ENCODE measurements at places on chromosomes 1 and 21.
A peak's percentile ranks its signal among the peaks of the same experiment; 100 is the strongest.

- DNase-seq, result no peak
Observed at GRCh38 chr1:156922986-156923669, 2.7 kb downstream of the LRRC71 start.

- DNase-seq, result no peak
Observed at GRCh38 chr1:2789164-2789985, 12.1 kb downstream of the TTC34 start.

- DNase-seq, result no peak
Observed at GRCh38 chr1:187903223-187903622, 1074.5 kb downstream of the PLA2G4A start.

- DNase-seq, result no peak
Observed at GRCh38 chr1:161505686-161506085, 429 bp downstream of the FCGR2A start.

DNA sequence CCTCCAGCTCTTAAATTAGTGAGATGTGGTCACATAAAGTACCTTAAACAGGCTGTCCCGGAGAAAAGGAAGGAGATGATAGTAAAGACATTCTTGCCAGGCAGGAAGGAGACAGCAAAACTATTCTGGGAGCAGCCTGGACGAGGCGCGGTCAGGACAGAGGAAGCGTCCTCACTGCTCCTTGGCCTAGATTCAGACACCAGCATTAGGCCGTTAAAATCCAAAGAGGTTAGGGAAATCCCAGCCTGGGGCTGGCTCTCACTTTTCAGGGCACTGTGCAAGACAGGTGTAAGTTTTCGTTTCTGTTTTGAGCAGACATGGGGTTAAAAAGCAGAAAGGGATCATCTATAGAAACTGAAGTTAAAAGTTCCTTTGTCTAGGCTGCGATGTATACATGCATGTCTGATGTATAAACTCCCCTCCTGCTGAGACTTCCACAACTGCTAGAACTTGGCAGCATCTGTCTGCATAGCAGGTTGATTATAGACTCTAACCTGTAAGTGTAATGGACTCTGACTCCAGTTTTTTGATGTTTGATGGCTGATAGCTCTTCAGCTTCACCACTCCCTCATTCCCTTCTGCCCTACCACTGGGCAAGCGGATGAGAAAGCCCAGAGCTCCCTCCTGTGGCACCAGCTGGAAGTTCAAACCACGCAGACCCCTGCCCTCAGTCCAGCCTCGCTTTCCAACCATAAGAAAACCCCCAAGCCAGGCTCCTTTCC lies 21.5 kb downstream of the STPG1 start:
- no peak for DNase-seq

DNA sequence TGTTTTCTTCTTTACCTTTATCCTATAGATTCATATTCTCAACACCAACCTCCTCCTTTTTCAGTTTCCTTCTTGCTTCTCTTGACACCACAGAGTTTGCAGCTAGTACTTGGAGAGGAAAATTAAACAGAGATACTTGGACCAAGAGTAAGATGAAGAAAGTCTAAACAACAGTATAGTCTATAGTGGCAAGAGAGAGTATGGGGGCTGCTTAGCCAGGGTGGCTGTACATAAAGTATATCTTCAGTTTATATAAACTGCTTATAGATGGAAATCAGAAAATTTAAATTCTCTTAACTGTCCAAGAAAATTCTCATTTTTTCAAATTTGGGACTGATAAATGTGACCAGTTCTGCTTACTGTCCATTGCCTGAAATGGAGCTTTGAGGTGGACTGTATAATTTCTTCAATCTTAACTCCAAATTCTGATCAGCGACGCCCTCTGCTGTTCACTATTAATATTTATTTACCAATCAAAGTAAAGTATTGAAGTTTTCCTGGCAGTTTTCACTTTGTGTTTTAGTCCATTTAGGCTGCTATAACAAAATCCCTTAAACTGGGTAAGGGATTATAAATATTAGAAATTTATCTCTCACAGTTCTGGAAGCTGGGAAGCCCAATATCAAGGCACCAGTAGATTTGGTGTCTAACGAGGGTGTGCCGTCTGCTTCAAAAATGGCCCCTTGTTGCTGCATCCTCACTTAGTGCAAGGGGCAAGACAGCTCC lies 14.8 kb upstream of the METTL18 start:
- no peak for DNase-seq

DNA sequence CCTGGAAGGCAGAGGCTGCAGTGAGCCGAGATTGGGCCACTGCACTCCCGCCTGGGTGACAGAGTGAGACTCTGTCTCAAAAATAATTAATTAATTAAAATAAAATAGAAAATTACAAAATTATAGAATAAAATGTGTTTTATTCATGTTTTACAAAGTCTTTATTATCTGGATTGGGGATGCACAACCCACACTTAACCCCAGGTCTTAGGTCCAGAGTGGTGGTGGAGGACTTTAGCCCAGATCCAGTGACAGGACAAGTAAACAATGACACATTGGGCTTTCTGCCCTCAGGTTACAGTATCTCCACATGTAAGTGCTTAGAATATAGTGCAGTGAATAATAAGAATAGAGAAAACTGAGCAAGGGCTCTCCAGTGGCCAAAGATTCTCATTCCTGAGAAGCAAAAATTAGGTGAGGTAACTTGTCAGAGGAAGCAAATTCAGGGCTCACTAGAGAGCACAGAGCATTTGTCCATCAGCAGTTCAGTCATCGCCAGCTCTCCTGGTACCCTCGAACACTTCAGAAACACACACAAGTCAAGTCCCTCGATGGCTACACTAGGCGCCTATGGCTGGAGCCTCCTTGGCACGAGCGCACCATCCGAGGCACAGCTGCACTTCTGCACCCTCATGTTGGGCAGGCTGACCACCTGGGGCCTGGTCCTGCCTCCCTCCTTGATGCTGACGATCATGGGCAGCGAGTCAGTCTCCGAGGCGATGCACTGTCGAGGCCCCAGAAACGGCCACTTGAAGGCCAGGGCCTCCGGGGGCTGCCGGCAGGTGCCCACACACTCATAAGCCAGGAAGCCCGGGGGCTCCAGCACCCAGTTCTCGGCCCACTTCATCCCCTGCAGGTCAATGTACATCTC lies 2.6 kb downstream of the LEFTY1 start:
- DNase-seq, result no peak

- DNase-seq, result no peak
Observed at GRCh38 chr1:189936861-189937260, 540.8 kb downstream of the BRINP3 start.

DNA sequence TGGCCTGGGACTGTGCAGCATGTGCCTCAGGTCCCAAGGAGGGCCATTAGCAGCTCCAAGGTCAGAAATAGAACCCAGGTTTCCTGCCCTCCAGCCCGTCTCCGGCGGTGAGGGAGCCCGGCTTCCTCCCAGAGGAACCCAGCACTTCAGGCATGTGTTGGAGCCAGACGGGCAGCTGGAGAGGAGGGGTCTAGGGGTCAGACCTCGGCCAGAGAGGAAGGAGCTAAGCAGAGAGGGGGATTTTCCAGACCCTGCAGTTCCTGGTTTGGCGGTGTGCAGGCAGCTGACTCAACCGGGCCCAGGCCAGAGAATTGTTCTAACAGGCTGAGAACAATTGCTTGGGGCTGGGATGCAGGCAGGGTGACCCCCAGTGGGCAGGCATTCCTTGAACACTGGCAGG lies 37.1 kb downstream of the HSPG2 start:
- no peak for DNase-seq

- no peak for DNase-seq
Observed at GRCh38 chr1:118249641-118250040, 64.6 kb upstream of the SPAG17 start.

- no peak for DNase-seq
Observed at GRCh38 chr1:199102239-199102638, 463.4 kb downstream of the PTPRC start.

GRCh38 chr21:31837618-31838390 lies 35.0 kb upstream of the HUNK start:
- DNase-seq, result no peak

- DNase-seq, result peak; percentile 72
Observed at GRCh38 chr1:64006276-64007051, 197.0 kb upstream of the UBE2U start.

DNA sequence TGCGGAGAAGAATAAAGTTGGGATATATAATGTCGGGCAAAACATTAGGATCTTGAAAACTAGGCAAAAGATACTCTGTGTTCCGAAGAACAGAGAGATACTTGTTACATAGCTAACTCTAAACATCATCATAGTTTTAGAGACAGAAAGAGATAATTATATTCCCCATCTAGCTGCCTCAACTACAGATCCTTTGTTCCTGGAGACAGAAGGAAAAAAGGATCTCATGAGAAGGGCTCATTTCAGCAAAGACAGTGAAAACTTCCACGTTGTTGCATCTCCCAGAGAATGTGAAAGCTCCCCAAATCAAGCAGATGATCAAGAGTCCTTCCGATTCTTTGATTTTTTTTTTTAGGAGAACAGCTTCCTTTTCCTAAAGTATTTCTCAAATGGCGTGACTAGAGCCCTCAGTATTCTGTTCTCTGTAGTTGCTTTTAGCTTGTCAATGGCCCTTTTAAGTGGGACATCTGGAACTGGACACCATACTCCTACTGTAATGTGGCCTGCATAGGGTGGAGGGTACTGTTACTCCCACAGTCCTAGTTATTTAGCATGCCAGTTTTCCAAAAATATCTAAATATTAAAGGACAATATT lies 1048.2 kb downstream of the TTLL7 start:
- DNase-seq, result no peak
